ENCODE measurements at places on chromosomes 3 and 15.

DNA sequence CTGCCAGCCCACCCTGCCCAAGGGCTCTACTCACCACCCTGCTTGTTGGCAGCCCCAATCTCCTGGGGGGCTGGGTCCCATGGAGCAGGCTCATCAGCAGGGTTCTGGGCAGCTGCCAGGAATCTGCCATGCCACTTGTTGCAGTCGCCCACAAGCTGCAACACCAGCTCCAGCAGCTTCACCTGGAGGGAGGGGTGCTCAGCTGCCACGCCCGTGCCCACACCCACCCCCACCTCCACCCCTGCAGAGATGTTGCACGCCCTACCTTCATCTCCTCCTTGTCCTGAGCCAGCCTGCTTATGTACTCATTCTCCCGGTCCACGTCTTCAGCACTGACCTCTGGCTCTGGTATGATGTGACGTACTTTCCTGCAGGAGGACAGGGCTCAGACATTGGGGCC is 77.9 kb upstream of the C2CD4B start:
- DNase-seq = no peak

- DNase-seq = no peak
These were observed 9.2 kb upstream of the SLC6A1 start for GRCh38 chr3:10983219-10983916.

GRCh38 chr3:73284472-73284871 is 223.0 kb downstream of the EBLN2 start:
- no peak for DNase-seq

GRCh38 chr3:39435006-39435748 is 28.7 kb downstream of the RPSA start:
- DNase-seq = no peak

DNA sequence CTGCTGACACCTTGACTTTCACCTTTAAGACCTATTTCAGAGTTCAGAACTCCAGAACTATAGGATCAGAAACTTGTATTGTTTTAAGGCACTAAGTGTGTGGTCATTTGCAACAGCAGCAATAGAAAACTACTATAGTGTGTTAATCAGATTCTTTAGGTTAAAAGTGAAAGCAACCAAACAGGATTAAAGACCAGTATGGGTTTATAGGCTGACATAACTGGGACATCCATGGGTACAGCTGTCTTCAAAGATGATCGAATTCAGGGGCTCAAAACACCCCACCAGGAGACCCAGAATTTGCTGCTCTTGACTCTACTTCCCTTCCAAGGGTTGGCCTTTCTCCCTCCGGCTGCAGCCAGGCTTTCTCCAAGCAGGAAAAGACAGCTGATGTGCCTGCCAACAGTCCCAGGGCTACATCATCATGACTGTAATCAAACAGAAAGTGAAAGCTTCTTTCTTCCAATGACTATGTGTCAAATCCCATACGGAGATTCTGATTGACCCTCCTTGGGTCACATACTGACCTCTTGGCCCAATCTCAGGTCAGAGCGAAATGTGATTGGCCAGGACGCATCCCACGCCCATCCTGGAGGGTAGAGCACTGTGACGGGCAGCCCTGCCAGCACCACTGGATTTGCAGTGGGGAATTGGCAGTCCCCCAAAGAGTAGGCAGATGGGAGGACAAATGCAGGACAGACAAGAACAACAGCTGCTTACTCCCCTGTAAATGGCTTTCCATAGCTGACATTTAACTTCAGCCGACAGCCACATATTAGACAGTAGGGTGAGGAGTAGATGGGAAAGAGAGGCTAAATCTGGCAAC is 51.4 kb upstream of the RNF7 start:
- DNase-seq = no peak

DNA sequence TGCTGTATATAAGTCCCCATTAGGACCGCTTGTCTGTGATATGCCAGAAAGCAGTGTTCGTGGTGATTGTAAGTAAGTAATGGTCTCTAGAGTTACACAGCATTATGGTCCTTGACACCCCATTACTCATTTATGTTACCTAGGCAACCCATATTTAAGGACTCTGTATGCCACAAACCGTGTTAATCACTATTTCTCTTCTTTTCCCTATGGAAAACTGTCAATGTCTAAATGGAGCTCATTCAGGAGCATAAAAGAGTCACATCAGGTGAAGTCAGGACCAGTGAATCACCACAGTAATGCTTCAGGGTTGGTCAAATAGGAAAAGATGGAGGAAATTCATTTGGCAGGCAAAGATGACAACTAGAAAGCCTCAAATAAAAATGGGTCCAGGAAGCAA is 146.6 kb upstream of the PEX5L start:
- peak; percentile 28 for DNase-seq

- no peak for DNase-seq
These were observed 32.1 kb downstream of the BUB1B start for GRCh38 chr15:40192942-40193341.

DNA sequence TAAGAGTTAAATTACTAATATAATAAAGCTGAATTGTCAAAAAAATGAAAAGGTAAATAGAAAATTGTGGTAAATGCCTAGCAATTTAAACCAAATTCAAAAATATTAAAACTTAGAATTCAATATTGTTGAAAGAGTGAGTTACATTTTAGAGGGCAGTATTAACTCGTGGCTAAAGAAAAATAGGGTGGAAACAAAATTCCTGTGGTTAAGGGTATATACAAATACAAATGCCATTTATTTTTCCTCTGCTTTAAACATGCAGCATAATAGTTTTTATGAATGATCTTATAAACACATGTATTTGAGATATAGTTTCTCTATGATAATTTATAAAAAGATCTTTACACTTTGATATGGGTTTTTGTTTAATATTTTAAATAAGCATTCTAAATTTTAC is 79.0 kb downstream of the NEDD4 start:
- DNase-seq = no peak

GRCh38 chr3:79418855-79419621 is 348.8 kb downstream of the ROBO1 start:
- DNase-seq = no peak

GRCh38 chr3:73572368-73572767 is 52.4 kb downstream of the PDZRN3 start:
- no peak for DNase-seq

GRCh38 chr15:31005660-31006059 is 14.2 kb upstream of the MTMR10 start:
- DNase-seq = no peak

DNA sequence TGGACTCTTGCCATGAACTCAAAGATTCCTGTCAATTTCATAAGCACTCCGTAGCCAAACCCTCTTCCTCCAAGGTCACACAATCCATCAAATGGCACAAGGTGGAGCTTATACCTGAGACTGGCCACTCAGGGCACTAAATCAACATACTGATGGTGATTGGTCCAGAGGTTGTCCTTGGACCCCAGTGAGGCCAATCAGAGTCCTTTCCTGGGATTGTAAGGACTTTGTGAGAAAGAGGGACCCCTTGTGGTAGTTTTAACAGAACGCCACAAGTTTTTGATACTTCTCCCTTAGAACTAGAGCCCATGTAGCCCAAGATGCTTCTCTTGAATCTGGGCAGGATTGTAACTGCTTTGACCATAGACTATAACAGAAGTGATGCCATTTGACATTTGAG is 44.4 kb upstream of the LARS2 start:
- no peak for DNase-seq

DNA sequence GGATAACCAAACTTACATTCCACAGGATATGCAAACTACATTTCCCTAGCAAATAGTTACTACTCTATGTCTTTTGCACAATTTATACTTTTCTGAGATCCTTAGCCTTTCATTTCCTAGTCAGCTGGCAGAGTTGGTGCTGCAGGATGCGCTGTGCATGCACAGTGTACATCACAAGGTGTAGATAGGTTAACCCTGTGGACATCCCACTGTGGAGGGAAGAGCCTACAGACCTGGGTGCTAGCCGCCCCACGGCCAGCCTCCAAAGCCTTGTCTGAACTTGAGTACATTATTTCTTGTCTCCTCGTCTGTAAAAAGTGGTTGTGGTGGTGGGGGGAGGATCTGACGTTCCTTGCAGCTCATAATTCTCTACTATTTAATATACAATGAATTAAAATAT is 3.5 kb downstream of the TNFSF10 start:
- DNase-seq = no peak

DNA sequence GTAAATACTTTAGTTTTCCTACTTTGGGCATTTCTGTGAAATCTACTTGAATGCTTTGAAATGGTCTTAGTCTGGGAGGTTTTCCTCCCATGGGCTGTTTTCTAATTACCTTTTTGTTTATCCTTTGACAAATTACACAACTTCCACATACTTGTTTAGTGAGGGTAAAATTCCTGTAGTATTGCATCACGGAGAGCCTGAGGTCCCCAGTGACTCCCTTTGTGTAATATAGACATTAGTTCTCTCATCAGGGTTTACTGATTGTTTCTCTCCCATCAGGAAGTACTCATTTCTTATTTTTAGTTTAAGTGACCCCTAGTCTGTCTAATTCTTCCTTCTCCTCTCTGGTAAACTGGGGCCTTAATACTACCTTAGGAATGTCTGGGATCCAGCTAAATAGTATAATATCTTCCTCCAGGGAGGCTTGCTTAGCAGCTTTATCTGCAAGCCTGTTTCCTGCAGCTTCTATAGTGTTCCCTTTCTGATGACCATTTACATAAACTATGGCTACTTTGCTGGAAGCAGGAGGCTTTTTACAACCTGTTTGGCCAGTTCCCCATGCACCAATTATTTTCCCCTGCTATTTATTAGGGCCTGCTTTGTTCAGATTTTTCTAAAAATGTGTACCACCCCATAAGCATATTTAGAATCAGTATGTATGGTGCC is 87.2 kb upstream of the XCR1 start:
- no peak for DNase-seq

DNA sequence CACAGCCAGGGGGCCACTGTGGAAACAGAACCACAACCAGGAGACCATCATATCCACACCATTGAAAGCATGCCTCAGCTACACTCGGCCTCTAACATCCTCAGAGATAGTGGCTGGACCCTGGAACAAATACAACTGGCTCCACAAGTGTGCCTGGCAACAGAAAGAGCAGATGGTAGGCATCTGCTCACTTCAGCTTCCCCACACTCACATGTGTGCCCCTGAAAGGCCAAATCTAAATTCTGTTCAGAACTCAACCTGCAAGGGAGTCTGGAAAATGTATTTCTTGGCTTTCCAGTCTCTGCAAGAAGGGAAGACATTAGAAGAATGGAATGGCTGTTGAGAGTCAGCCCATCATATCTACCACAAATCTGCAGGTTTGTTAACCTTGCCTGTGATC is 54.7 kb upstream of the CTNNB1 start:
- no peak for DNase-seq

DNA sequence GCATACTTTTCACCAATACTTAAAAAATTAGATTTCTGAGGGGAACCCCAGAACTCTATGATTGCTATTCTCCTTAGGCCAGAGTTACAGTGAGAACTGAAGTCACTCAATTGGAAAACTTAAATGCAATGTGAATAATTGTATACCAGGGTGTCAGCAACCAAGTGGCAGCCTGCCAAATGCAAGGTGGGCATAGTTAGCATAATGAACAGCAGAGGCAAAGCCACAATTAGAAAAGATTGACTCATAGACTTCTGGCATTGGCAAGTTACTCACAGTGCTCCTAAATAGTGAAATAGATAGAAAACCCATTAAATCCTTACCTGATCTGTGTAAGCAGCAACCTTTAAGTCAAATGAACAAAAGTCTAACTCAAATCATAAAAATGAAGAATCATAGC is 94.9 kb downstream of the BCHE start:
- DNase-seq = peak; percentile 58

- no peak for DNase-seq
These were observed 149.8 kb downstream of the TMCO5A start for GRCh38 chr15:38084289-38084688.

DNA sequence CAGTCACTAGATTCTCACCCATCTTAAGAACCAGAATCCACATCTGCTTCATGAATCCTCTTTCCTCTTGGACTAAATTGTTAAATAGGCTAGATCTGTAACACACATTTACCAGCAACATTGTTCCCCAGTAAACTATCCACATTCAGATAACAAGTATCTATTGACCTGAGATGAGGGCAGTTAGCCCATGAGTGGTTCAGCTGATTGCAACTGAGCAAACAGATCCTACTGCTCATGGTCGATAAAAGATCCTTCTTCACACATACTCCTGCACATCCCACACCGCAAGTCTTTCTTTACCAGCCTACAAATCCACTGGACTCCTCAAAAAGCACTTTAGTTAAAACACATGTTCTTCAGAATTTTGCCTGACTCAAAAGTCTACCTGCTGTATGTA is 59.2 kb downstream of the UACA start:
- no peak for DNase-seq

- DNase-seq = no peak
These were observed 85.5 kb upstream of the FGF12 start for GRCh38 chr3:192812743-192813383.

DNA sequence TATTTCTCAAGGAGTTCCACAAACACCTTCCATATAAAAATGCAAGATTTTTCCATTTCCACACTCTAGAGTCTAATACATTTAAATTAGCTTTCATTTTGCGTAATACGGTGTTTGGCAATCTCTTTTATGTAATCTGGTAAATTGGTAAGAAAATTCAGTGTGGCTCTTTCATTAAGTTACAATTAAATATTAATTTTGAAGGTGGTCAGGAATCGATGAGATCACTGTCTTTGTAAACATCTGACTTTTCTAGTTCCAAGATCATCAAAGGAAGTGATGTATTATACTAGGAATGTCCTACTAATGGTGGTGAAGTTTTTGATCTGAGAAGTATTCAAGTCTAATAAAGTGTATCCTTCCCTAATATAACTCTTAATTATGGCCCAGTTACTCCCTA is 1.1 kb upstream of the UTS2B start:
- DNase-seq = no peak

DNA sequence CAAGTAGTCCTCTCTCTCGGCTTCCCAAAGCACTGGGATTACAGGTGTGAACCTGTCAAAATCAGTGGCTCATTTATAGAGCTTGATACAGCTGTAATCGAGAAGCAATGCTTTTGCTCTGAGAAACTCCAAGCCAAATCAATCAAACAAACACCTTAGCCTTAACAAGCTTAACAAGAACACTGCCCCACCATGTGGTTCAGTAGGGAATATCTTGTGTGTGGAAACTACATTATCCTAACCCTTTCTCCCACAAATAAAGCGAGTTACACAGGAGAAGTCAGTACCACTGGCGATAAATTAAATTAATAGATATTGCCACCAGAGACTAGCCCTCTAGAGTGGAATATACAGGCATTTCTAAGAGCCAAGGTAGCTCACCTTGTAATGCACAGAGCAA is 13.9 kb downstream of the CDAN1 start:
- DNase-seq = no peak

All from NCI-H1436 treated with DMSO at 0.1 percent for 48 hours (cell line).